Muscle of arm (tissue), 14 donors: ENCODE measurements at places on chromosomes 2 and 18. TPM values are rescaled to one million over a fixed set of nuclear protein-coding genes. Genes with fewer than 3 reads are reported as not detected.

DNA sequence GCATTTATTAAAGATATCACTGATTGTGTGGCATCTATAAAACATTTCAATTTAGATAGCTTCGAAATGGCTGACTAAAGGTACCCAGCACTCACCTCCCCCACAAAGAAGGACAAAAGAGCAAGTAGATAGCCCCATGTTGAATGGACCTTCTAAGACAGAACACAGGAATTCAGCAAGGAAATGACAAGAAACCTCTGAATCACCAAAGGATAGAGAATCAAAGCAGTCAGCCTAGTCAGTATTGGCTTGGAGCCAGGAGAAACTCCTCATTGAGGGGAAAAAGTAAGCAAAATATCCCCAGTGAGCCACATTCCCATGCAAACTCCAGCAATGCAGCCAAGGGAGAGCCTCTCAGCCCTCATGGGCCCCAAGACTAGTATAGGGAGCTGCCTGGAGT is 113.7 kb downstream of the BARD1 start:
- DNase-seq = no peak

- DNase-seq = no peak
These were observed 2.1 kb downstream of the LRRTM1 start for GRCh38 chr2:80302314-80303005.

GRCh38 chr18:7452331-7452730 is 114.8 kb upstream of the PTPRM start:
- no peak for DNase-seq

DNA sequence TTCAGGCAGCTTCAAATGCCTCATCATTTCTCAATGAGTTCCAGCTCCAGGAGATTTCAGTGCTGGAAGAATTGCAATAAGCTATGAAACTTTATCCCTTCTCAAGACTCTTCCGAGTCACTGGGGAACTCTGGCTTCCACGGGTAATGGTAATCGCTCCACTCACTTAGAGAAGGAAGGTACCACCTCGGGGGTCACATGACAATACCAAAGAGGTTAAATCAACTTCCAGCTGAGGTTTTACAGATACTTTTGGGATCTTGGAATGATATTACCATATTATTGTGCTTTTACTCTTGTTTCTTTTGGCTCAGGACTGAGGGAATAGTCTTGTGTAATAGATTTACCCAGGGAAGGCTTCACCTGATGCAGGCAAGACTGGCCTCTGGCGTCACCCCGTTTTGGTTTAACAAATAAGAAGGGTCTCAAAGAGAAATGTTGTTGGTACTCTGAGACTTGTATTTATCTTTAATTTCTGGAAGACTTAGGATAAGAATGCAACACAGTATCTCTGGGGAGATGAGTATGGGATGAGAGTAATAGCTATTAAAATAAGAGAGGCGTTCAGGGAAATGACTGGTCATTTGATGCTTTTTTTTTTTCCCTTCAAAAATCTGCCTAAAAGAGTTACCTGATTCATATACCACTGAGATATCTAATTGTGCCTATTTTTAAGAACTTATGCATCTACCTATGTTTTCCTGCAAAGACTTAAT is 316.9 kb upstream of the ZEB2 start:
- no peak for DNase-seq

Gene VWA3B
- 1.3 TPM for polyA plus RNA-seq
